Effector memory CD8-positive, alpha-beta T cell (primary cell): ENCODE measurements at places on chromosomes 7 and 10.
A peak's percentile ranks its signal among the peaks of the same experiment; 100 is the strongest.

DNA sequence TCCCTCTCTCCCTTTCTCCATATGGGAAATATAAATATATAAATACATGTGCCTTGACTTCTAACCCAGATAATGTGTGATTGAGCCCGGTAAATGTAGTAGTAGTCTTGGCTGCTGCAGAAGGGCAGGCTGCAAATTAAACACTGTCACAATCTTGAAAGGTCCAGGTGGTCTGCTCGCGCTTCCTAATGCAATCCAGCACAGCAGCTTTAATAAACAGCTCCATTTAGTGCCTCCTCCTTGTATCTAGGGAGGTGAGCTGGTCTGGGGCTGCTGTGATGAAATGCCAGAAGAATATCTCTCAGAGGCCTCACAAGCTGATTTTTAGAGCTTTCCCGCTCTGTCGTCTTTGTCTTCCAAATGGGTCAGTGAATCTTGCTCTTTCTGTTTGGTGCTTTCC lies 782 bp downstream of the POU6F2 start:
- H3K4me1 ChIP-seq = no peaks in the 10 kb centered on the region
- H3K4me3 ChIP-seq = no peak overlapping the region
- DNase-seq = no peak
- H3K27me3 ChIP-seq = peaks cover 69% of the 10 kb centered on the region
- H3K36me3 ChIP-seq = no peaks in the 10 kb centered on the region

GRCh38 chr7:127953423-127954356 lies 77.5 kb downstream of the LRRC4 start:
- H3K4me3 ChIP-seq = no peak overlapping the region
- no peak for DNase-seq
- H3K36me3 ChIP-seq = no peaks in the 10 kb centered on the region

- H3K27ac ChIP-seq = no peak overlapping the region
- no peak for DNase-seq
- H3K27me3 ChIP-seq = no peaks in the 10 kb centered on the region
Measured at GRCh38 chr7:47085491-47086275, 496.2 kb downstream of the TNS3 start.

GRCh38 chr10:100766693-100767421 lies 21.5 kb downstream of the PAX2 start:
- H3K36me3 ChIP-seq = no peaks in the 10 kb centered on the region
- DNase-seq = no peak

DNA sequence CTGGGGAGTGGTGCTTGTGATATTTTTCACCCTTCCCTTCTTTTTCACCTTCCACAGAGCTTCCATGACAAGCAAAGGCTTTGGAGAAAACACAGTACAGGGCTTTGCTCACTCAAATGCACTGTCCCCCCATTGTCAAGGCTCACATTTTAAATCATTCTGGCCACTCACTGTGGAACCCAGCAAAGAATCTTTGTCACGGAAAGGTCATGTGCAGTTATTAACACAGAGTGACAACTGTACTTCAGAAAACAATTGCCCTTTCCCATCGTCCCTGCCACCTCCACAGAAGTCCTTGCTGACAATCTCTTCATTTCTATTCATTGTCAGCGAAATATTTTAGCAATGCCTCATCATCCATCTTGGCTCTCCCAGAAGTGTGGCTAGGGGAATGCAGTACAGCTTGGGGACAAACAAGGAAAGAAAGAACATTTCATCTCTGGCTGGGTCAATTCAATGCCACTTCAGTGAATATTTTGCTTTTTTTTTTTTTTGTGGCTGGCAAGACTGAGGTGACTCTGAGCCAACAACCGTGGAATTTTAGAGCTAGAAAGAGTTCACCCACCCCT lies 851.0 kb downstream of the KCNMA1 start:
- no peaks in the 10 kb centered on the region for H3K36me3 ChIP-seq
- no peaks in the 10 kb centered on the region for H3K27me3 ChIP-seq
- no peak overlapping the region for H3K27ac ChIP-seq
- DNase-seq = no peak
- no peaks in the 10 kb centered on the region for H3K4me1 ChIP-seq

DNA sequence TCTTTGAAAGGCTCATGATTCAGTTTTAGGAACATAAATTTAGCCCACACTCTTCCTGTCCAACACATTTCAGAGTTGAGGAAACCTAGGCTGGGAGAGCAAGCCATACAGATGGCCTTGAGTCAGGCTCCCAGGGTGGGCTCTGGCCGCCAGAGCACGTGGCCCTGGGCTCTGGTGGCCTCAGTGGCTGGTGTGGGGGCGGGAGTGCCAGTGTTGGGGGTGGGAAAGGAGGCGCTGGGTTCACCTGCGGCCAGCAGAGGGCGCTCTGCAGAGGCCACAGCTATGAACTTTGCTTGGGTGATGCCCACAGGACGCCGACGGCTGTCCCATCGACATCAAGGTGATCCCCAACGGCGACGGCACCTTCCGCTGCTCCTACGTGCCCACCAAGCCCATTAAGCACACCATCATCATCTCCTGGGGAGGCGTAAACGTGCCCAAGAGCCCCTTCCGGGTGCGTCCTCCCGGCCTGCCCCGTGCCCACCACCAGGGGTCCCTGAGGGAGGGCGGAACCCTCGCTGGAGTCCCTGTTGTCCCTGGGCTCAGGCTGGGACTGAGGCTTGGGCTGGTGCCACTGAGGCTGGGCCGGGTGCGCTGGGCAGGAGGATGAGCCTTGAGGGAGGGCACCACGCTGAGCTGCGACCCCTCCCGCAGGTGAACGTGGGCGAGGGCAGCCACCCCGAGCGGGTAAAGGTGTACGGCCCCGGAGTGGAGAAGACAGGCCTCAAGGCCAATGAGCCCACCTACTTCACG lies 11.9 kb downstream of the FLNC start:
- H3K4me3 ChIP-seq = no peak overlapping the region
- no peaks in the 10 kb centered on the region for H3K36me3 ChIP-seq
- no peak overlapping the region for H3K27ac ChIP-seq
- peaks cover 8% of the 10 kb centered on the region for H3K27me3 ChIP-seq

GRCh38 chr7:155280446-155281397 lies 17.0 kb upstream of the INSIG1 start:
- DNase-seq = no peak
- H3K27me3 ChIP-seq = peaks cover 71% of the 10 kb centered on the region
- no peaks in the 10 kb centered on the region for H3K36me3 ChIP-seq

DNA sequence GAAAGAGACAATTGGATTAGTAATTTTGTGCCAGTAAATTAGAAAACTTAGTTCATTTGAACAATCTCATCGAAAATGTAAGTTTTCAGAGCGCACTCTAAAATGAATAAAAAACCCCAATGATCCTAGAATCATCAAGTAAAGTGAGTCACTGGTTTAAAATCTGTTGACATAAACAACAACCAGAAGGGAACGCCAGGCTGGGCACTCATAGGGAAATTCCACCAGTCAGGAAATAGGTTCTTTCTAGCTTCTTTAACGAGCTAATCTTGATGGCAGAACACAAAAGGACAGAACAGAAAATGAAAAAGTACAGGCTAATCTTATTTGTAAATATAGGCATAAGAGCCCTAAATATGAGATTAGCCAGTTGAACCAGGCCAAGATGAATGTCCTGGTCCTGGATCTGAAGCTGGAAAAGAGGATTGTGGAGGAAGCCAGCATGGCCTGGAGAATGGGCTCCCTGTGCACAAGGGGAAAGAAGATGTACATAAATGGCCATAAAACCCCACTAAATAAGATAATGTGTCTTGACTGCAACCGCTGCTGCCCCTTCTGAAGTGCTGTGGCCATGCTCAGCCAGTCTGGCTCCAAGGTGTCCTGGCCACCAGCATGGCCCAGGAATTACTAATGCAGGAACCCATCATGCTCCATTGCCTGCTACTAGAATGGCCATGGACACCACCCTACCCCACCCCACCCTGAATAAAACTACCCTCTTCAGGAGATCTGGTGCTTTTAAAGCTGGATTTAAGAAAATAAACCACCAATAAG lies 114.0 kb downstream of the WDFY4 start:
- H3K36me3 ChIP-seq = peaks cover 4% of the 10 kb centered on the region
- no peak overlapping the region for H3K27ac ChIP-seq
- no peak for DNase-seq
- H3K4me3 ChIP-seq = no peak overlapping the region
- peaks cover 7% of the 10 kb centered on the region for H3K4me1 ChIP-seq
- H3K27me3 ChIP-seq = no peaks in the 10 kb centered on the region

GRCh38 chr7:44322631-44323363 lies 2.6 kb downstream of the CAMK2B start:
- H3K4me1 ChIP-seq = peaks cover 4% of the 10 kb centered on the region
- DNase-seq = no peak
- peaks cover 45% of the 10 kb centered on the region for H3K27me3 ChIP-seq
- H3K4me3 ChIP-seq = peak overlapping the region; percentile 57

- no peak for DNase-seq
- H3K36me3 ChIP-seq = no peaks in the 10 kb centered on the region
- H3K27ac ChIP-seq = peak overlapping the region; percentile 59
- peak overlapping the region; percentile 28 for H3K4me3 ChIP-seq
Measured at GRCh38 chr7:69684369-69685292, 86.4 kb downstream of the AUTS2 start.

DNA sequence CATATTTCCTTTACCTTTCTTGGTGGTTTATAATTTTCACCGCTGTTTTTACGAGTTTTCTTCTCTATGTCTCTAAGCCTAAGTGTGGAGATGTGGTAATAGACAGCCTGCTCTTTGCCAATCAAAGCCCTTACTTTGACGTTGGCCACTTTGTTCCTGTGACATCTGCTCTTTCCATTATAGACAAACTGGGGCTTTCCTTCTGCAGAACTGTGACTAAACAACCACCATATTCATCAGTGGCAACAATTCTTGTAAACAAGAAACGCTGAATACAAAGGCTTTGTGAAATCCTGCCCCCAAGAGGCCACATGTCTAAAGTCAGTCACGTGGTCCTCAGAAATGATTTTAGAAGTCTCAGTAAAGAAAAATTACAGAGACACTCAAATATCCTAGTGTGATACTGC lies 59.6 kb upstream of the CAPZA2 start:
- peak; percentile 17 for DNase-seq
- no peak overlapping the region for H3K27ac ChIP-seq
- H3K27me3 ChIP-seq = peaks cover 19% of the 10 kb centered on the region
- H3K4me3 ChIP-seq = no peak overlapping the region
- H3K4me1 ChIP-seq = no peaks in the 10 kb centered on the region
- H3K36me3 ChIP-seq = no peaks in the 10 kb centered on the region

DNA sequence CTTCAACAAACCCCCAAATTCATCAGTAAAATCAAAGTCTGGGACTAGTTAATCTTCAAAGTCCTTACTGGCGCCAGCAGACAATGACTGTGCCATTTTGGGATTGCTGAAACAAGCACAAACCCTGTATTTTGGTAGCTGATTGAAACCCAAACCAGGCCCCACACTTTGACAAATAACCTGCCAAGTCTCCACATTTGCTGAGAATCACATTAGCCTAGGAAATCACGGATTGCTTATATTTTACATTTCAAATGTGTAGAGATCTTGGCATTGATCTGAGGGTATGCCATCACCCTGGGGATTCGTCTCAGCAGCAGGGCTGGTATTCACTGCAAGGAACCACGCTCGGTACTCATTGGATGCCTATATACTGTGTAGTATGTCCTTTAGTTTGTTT lies 501.1 kb downstream of the CALN1 start:
- DNase-seq = no peak
- no peak overlapping the region for H3K27ac ChIP-seq
- no peaks in the 10 kb centered on the region for H3K27me3 ChIP-seq
- no peaks in the 10 kb centered on the region for H3K4me1 ChIP-seq
